Naive thymus-derived CD4-positive, alpha-beta T cell (primary cell): ENCODE measurements at places on chromosomes 3 and 15. TPM values are rescaled to one million over a fixed set of nuclear protein-coding genes. Genes with fewer than 3 reads are reported as not detected.
A peak's percentile ranks its signal among the peaks of the same experiment; 100 is the strongest.

- DNase-seq = no peak
- H3K4me1 ChIP-seq = no peaks in the 10 kb centered on the region
Measured at GRCh38 chr3:11810276-11810675, 36.4 kb downstream of the TAMM41 start.

The OSTN gene
- not detected for polyA plus RNA-seq

The GP9 gene
- not detected for polyA plus RNA-seq

The SLC28A2 gene
- polyA plus RNA-seq = not detected

GRCh38 chr15:44099671-44100070, 95.4 kb downstream of the FRMD5 start:
- no peaks in the 10 kb centered on the region for H3K36me3 ChIP-seq
- no peak for DNase-seq
- no peak overlapping the region for H3K27ac ChIP-seq

The OGG1 gene
- polyA plus RNA-seq = 18.4 TPM

DNA sequence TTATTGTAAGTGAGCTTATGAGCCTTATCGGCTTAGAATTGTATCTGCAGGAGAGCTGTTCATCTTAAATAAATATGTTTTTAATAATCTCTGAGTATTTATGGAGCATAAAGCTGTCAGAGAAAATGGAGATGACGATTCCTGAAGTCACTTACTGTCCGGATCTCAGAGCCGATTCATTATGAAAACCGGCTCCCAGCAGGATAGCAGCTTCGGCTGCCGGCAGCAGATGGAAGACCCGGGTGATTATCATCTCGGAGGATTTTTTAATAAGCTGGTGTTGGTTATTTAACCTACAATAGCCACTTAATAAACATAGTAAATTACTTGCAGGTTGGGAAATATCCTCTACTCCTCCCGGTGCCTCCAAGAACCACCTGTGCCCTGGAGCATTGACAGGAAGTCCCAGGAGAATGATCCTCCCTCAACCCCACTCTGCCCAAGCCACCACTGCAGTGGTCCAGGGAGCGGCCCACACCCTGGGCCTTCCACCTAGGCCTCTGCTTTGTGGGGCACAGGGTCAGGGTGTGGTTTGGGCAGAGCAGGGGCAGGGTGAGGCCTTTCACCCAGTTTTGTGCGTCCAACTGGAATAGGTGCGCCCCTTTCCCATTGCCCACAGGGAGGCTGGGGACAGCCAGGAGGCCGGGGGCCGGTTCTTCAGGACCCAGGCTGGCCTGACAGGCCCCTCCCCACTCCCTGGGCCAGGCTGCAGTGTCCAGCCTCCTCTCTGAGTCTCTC, 42.2 kb upstream of the PRR23E start:
- no peak for DNase-seq
- no peaks in the 10 kb centered on the region for H3K27me3 ChIP-seq
- H3K27ac ChIP-seq = no peak overlapping the region
- H3K4me3 ChIP-seq = no peak overlapping the region

The SLCO3A1 gene
- polyA plus RNA-seq = 15.4 TPM

DNA sequence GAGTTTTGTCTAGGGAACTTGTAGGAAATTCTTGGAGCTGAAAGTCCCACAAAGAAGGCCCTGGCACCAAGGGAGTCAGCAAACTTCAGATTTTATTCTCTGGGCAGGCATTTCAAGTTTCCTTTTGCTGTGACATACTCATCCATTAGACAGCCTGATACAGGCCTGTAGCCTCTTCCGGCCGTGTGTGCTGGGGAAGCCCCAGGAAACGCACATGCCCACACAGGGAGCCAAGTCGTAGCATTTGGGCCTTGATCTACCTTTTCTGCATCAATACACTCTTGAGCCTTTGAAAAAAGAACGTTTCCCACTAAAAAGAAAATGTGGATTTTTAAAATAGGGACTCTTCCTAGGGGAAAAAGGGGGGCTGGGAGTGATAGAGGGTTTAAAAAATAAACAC, 15.0 kb downstream of the TIGIT start:
- peak overlapping the region; percentile 54 for H3K27ac ChIP-seq
- no peaks in the 10 kb centered on the region for H3K27me3 ChIP-seq
- H3K4me3 ChIP-seq = peak overlapping the region; percentile 14
- no peaks in the 10 kb centered on the region for H3K36me3 ChIP-seq

- no peak overlapping the region for H3K4me3 ChIP-seq
- no peak for DNase-seq
- no peaks in the 10 kb centered on the region for H3K27me3 ChIP-seq
- H3K4me1 ChIP-seq = no peaks in the 10 kb centered on the region
- no peak overlapping the region for H3K27ac ChIP-seq
- H3K36me3 ChIP-seq = no peaks in the 10 kb centered on the region
Measured at GRCh38 chr3:193921465-193921864, 214.5 kb upstream of the HES1 start.

- no peak overlapping the region for H3K4me3 ChIP-seq
- H3K36me3 ChIP-seq = no peaks in the 10 kb centered on the region
- H3K27ac ChIP-seq = no peak overlapping the region
- H3K27me3 ChIP-seq = no peaks in the 10 kb centered on the region
- no peak for DNase-seq
- no peaks in the 10 kb centered on the region for H3K4me1 ChIP-seq
Measured at GRCh38 chr3:54892168-54892567, 35.7 kb downstream of the LRTM1 start.

The CRYGS gene
- polyA plus RNA-seq = not detected

The SPATA12 gene
- polyA plus RNA-seq = not detected

DNA sequence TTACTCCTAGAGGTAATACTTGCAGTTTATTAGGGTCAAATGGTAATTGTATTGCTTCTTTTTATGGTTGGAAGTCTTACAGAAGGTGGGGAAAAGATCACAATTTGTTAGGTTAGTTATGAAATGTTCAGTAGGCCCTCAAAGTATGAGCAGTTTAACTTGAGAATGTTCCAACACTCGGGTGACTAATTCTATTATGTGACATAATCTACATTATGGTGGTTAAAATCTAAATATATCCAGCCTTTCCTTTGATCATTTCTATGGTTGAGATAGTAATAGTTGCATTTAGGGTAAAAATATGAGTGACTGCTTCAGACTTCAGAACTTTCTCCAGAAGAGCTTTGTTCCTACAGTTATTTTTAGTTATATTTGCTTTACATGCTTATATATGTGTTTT, 19.6 kb upstream of the FBXO22 start:
- H3K27me3 ChIP-seq = no peaks in the 10 kb centered on the region
- H3K36me3 ChIP-seq = peaks cover 13% of the 10 kb centered on the region
- no peak overlapping the region for H3K27ac ChIP-seq
- H3K4me1 ChIP-seq = no peaks in the 10 kb centered on the region
- H3K4me3 ChIP-seq = no peak overlapping the region

GRCh38 chr15:39684233-39684632, 98.4 kb downstream of the FSIP1 start:
- H3K4me3 ChIP-seq = no peak overlapping the region
- no peaks in the 10 kb centered on the region for H3K27me3 ChIP-seq
- no peak for DNase-seq

The STRIT1 gene
- polyA plus RNA-seq = not detected

DNA sequence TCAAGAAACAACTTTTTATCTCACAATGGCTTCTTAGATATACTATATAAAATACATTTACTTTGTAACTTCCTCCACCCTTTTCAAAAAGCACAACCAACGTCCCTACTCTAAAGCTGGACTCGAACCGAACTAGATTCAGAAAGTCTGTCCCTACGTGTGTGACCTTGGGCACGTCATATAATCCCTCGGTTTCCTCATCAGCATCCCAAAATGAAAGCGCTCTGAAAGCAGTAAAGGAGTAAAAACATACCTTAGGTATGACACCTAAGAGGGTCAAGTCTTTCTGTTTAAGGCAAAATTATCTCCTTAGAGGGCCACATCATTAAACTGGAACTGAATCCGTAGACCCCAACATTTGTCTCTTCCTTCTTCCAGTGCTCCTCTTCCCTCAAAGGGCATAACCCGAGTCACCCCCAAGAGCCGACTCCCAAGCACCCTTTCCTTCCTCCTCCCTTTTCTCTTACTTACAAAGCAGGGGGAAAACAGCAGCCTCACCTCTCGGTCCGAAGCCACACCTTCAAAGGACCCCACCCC, 663 bp downstream of the PDCD10 start:
- H3K27ac ChIP-seq = peak overlapping the region; percentile 78
- H3K4me3 ChIP-seq = peak overlapping the region; percentile 90
- H3K4me1 ChIP-seq = peaks cover 24% of the 10 kb centered on the region

- no peak overlapping the region for H3K27ac ChIP-seq
- no peak overlapping the region for H3K4me3 ChIP-seq
- H3K27me3 ChIP-seq = no peaks in the 10 kb centered on the region
- no peaks in the 10 kb centered on the region for H3K36me3 ChIP-seq
- H3K4me1 ChIP-seq = no peaks in the 10 kb centered on the region
- DNase-seq = no peak
Measured at GRCh38 chr15:92617549-92618520, 37.7 kb downstream of the FAM174B start.

- H3K27me3 ChIP-seq = no peaks in the 10 kb centered on the region
- H3K4me1 ChIP-seq = no peaks in the 10 kb centered on the region
- no peak overlapping the region for H3K27ac ChIP-seq
- no peak overlapping the region for H3K4me3 ChIP-seq
- no peak for DNase-seq
Measured at GRCh38 chr15:98241032-98241554, 280.6 kb downstream of the ARRDC4 start.

DNA sequence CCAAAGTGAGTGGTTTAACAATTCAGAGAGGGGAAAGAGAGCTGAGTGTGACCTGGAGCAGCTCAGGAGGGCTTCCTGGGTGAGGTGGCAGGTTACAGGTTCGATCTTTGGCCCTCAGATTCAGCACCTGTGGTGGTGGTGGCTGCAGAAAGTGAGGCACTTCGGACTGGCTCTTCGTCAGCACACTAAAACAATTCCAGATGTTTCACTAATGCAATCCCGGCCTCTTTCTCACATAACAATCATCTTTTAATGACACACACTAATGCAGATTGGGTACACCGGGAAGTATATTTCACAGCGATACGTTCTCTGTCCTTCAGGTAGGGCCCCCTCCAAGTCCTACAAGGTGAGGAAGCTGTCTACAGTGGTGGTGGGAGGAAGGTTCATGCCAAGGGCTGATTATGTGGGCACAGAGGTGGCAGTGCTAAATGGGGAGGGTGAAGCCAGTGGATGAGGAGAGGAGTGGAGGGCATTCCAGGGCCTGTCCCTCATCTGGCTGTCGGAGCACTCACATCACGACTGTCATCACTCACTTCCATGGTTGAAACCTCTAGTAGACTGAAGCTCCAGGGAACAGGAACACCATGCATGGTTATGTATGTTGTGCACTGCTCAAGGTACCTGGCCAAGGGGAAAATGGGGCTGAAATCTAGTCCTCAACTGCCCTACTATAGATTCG, 171.1 kb downstream of the RAB11A start:
- DNase-seq = no peak
- H3K36me3 ChIP-seq = no peaks in the 10 kb centered on the region
- H3K27ac ChIP-seq = no peak overlapping the region
- no peaks in the 10 kb centered on the region for H3K27me3 ChIP-seq
- H3K4me1 ChIP-seq = no peaks in the 10 kb centered on the region

GRCh38 chr15:75067123-75067830, 43.9 kb downstream of the PPCDC start:
- no peak overlapping the region for H3K4me3 ChIP-seq
- no peak overlapping the region for H3K27ac ChIP-seq
- peaks cover 24% of the 10 kb centered on the region for H3K4me1 ChIP-seq
- no peaks in the 10 kb centered on the region for H3K27me3 ChIP-seq
- DNase-seq = no peak

- H3K27ac ChIP-seq = no peak overlapping the region
- no peak for DNase-seq
- no peak overlapping the region for H3K4me3 ChIP-seq
Measured at GRCh38 chr15:51371266-51371665, 29.8 kb downstream of the GLDN start.

DNA sequence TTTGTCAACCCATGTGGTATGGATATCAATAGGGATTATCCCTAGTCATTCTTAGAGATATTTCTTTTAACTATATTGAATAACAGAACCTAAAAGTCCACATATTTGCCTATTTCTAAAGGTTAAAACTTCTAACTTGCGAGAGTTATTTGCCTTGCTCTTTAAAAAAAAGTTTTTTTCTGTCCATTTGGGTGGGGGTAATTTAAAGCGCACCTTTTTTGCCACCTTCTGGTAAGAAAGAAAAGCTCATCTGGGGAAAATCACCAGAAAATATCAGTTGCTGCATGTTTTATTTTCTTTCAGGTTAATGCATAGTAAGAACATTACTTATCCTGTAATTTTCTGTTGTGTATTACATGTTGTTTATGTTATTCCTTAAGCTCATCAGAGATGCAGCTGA, 242.0 kb upstream of the GOLGA6L4 start:
- no peak overlapping the region for H3K27ac ChIP-seq
- DNase-seq = no peak
- no peak overlapping the region for H3K4me3 ChIP-seq
- no peaks in the 10 kb centered on the region for H3K27me3 ChIP-seq

GRCh38 chr3:48919215-48920138, 835 bp downstream of the ARIH2 start:
- H3K27me3 ChIP-seq = no peaks in the 10 kb centered on the region
- peak overlapping the region; percentile 98 for H3K27ac ChIP-seq
- H3K4me1 ChIP-seq = peaks cover 16% of the 10 kb centered on the region
- H3K4me3 ChIP-seq = peak overlapping the region; percentile 94

The ILDR1 gene
- not detected for polyA plus RNA-seq

The PPP1R14D gene
- not detected for polyA plus RNA-seq

- no peaks in the 10 kb centered on the region for H3K27me3 ChIP-seq
- H3K4me3 ChIP-seq = peak overlapping the region; percentile 37
- H3K36me3 ChIP-seq = no peaks in the 10 kb centered on the region
- no peaks in the 10 kb centered on the region for H3K4me1 ChIP-seq
- no peak overlapping the region for H3K27ac ChIP-seq
Measured at GRCh38 chr3:138434875-138435772, 708 bp downstream of the ESYT3 start.

- H3K27me3 ChIP-seq = no peaks in the 10 kb centered on the region
- H3K4me1 ChIP-seq = no peaks in the 10 kb centered on the region
- H3K4me3 ChIP-seq = no peak overlapping the region
Measured at GRCh38 chr3:117695871-117696645, 986.5 kb downstream of the TUSC7 start.

DNA sequence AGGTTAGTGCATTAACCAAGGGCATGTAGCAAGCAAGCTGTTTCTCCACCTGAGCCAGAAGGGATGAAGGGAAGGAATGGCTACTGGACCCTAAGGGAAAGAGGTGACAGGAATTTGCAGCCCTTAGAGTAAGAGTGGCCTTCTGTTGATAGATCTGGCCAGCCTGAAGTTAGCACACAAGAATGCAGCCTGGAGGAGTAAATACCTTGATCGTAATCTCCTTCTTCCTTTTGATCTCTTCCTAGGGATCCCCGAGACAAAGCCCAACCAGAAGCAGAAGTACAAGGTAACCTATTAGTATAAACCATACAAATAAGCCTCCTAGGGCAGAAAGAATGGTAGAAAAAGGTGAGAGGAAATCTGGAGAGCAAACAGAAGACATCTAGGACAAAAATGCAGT, 134.6 kb downstream of the ATP8B4 start:
- H3K27ac ChIP-seq = no peak overlapping the region
- H3K36me3 ChIP-seq = no peaks in the 10 kb centered on the region
- DNase-seq = no peak
- no peaks in the 10 kb centered on the region for H3K4me1 ChIP-seq
- H3K27me3 ChIP-seq = no peaks in the 10 kb centered on the region

The RBP2 gene
- not detected for polyA plus RNA-seq

The GOLGA8S gene
- not detected for polyA plus RNA-seq

The CPA3 gene
- not detected for polyA plus RNA-seq

- H3K27me3 ChIP-seq = no peaks in the 10 kb centered on the region
- H3K4me3 ChIP-seq = no peak overlapping the region
- H3K4me1 ChIP-seq = no peaks in the 10 kb centered on the region
- H3K36me3 ChIP-seq = no peaks in the 10 kb centered on the region
Measured at GRCh38 chr3:190404715-190405114, 16.8 kb downstream of the CLDN16 start.

The MCF2L2 gene
- not detected for polyA plus RNA-seq
